ENCODE measurements at places on chromosomes 11 and 22.

GRCh38 chr11:108432783-108433182 lies 34.5 kb downstream of the C11orf65 start:
- DNase-seq = no peak

DNA sequence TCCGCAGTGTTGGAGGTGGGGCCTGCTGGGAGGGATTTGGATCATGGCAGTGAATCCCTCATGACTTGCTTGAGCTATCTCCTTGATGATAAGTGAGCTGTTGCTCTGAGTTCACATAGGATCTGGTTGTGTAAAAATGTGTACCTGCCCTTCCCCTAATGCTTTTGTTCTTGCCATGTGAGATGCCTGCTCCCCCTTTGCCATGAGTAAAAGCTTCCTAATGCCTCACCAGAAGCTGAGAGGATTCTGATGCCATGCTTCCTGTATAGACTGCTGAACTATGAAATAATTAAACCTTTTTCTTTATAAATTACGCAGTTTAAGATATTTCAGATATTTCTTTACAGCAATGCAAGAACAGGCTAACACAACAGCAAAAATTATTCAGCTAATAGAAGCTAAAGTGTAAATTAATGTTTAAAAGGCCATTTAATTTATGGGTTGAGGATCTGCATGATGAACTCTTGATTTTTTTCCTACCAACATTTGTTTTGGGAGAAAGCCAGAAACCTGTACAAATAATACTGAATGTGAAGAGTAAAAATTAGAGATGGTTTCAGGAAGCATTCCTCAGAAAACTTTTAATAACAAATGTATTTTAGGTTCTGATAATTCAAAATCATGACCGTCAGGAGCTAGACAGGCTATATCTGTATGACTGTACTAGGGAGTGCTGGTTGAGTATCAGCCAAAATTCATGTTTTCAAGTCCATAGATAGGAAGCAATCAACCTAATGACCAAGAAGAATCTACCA lies 177.5 kb upstream of the GRIA4 start:
- DNase-seq = no peak

DNA sequence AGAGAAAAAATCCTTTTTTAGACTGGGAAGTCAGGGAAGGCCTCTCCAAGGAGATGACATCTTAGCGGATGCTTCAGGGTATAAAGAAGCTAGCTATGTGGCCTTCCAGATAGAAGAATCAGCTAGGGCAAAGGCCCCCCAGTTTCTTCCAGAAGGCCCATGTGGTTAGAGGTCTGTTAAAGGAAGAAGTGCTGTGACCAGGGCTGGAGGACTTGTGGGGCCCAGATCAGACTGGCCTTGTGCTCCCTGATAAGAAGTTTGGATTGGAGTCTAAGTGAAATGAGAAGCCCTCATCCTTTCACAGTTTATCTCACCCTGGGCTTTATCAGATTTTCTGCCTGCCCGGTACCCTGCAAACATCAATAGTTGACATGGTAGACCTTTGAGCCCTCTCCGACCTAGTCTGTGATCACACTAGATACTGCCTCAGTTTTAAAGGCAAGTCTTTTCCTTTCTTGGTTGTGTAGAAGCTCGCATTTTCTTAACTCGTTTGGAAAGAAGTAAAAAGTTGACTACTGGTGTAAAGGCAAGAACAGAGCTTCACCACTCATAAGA lies 7.8 kb downstream of the AMPD3 start:
- DNase-seq = no peak

DNA sequence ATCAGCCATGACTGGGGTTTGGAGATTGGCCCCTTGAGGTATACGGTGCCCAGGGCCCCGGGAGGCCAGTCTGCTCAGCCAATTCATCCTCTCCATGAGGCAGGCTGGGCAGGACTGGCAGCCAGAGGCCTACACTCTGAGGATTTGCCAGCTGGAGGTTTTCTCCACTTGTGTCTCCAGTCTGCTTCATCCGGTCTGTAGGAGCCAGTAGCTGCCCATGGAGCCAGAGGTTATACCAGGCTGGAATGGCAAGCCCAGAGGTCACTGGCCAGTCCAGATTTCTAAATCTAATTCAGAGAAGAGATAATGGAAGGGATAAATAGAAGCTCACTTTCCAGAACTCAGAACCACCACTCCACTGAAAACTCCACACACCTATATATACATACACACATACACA lies 10.0 kb downstream of the FHIP1B start:
- no peak for DNase-seq

DNA sequence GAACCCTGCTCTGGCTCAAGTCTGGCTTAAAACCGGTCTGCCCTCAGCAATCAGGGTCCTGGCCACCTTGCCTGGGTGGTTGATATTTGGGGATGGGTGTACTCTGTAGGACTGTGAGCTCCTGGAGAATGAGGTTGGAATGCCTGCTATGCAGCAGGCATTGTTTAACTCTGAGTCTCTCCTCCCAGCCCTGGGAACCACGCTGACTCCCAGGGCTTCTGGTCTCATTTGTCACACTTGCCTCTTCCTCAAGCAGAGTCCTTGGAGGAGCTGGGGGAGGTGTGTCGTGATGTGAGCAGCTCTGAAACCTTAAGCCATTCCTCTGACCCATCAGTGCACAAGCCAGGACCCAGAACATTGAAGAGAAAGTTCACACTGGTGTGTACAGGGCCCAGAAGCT lies 340.1 kb downstream of the MN1 start:
- DNase-seq = no peak

GRCh38 chr11:69566001-69566400 lies 75.0 kb upstream of the CCND1 start:
- no peak for DNase-seq

DNA sequence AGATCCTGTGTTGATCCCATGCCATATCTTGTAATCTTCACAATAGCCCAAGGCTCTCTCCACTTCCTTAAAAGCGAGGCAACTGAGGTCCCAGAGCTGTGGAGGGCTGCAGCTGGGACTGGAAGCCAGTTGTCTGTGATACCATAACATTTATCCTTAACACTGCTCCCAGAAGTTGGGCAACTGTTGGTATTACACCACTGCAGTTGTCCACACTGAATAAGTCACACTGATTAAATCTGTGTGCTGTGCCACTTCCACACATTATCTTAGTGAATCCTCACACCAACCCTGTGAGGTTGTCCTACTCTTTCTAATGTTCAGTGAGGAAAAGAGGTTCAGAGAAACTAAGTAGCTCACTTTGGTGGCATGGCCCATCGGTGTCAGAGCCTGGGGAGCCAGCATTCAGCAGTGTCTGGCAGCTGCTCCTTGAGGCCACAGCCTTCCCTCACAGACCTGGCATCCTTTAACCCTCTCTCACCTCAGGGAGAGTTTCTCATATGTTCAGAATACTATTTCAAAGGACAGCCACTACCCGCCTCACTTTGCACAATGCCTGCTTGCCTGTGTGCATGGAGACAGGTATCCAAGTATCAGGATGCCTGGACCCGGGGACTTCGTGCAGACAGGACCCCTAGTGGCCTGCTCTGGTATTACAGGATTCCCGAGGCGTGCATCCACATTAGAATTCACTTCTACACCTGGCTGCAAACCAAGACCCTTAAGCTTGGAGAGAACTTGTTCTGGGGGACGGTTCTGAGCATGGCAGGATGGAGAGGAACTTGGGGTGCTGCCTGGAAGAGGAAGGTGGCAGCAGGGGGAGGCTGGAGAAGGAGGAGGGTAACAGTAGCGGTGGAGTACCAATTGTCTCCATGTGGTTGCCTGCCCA lies 221.9 kb upstream of the TBCEL start:
- DNase-seq = peak; percentile 44

- no peak for DNase-seq
Measured at GRCh38 chr11:1400317-1401170, 10.8 kb downstream of the BRSK2 start.

GRCh38 chr11:67581469-67581868 lies 2.1 kb upstream of the GSTP1 start:
- no peak for DNase-seq

DNA sequence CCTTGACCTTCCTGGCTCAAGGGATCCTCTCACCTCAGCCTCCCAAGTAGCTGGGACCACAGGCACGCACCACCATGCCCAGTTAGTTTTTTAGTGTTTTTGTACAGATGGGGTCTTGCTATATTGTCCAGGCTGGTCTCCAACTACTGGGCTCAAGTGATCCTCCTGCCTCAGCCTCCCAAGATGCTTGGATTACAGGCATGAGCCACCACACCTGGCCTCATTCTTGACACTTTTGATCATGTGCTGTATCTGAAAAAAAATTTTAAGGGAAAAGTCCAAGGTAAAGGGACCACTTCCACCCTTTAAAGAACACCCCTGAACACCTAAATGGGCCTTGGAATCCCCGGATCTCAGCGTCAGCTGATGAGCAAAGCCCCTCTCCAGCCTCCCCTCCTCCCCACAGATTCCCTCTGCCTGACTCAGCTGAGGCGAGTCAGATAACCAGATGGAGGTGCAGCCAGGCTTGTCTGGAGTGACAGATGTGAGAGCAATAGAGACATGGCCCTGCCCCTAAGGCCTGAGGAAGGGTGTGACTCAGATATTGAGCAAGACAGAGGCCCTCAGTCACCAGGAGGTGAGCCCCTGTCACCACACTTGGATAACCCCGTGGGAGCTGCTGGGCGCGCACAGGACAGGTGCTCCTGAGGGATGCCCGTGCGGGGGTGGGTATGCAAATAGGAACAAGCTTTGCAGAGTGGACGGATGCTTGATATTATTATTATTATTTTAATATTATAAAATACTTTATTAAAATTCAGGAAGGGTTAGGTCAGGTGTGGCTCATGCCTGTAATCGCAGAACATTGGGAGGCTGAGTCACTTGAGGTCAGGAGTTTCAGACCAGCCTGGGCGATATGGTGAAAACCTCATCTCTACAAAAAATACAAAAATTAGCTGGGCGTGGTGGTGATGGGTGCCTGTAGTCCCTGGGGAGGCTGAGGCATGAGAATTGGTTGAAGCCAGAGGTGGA lies 5.0 kb upstream of the CCDC88B start:
- DNase-seq = no peak

- DNase-seq = no peak
Measured at GRCh38 chr11:62150887-62151736, 27.3 kb downstream of the INCENP start.

- DNase-seq = no peak
Measured at GRCh38 chr11:104164028-104164520, at the start of gene PDGFD. Gene PDGFD, minus strand, starts transcription at chr11:104164147.

DNA sequence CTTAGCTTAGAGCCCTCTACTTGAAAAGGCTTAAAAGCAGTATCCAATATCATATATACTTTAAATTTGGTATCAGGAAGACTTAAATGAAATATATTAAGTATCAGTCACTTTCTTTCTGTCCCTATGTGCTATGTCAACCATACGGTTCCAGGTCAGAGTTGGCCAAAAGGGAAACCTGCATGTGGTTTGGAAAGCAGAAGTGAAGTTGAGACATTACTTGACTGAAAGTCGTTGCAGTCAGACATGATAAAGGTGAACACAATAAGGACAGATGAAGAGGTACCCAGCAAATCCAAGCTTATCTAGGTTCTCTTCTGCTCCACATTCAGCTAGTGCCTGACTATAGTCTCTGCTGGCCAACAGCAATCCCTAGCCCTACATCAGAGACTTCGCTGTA lies 336.8 kb downstream of the KCNA4 start:
- no peak for DNase-seq

DNA sequence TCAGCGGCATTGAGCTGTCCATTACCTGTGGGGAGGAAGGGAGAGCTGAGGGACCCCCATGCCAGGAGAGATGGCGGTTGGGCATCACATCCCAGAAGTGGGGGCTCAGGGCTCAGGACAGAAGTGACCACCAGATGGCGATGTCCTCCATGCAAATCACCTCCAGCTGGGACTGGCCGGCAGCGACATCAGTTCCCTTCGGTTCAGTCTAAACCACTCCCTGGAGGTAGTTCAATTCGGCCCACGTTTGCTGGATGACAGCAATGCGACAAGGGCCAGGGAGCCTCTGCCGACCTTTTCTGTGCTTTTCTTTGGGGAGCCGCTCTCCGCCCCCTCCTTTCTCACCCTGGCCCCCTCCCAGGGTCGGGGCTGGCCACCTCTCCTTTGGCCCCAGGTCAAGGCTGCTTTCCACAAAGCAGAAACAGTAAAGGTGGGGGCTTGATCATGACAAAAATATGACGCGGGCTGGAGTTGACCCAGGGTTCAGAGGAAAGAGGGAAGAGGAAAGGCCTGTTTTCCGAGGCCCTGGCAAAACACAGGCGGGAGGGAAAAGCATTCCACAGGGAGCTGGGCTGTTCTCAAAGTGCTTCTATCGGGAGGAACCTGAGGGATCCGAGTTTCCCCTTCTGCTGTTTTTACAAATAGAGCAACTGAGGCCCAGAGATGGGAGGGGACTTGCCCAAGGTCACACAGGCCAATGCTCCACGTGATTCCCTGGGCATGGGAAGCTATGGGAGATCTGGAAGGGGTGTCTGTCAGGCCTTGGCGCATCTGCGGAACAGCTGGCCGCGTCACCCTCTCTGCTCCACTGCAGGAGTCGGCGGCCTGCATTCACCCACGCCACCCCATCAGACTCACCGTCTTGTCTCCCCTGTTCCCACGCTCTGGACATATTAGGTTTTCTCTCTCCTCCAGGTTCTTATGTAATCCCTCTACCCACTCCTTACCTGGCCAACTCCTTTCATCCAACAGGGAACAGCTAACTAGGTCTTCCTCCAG lies 54.7 kb downstream of the FBXO7 start:
- DNase-seq = peak; percentile 59

GRCh38 chr11:27354359-27354965 lies 8.6 kb downstream of the CCDC34 start:
- no peak for DNase-seq

DNA sequence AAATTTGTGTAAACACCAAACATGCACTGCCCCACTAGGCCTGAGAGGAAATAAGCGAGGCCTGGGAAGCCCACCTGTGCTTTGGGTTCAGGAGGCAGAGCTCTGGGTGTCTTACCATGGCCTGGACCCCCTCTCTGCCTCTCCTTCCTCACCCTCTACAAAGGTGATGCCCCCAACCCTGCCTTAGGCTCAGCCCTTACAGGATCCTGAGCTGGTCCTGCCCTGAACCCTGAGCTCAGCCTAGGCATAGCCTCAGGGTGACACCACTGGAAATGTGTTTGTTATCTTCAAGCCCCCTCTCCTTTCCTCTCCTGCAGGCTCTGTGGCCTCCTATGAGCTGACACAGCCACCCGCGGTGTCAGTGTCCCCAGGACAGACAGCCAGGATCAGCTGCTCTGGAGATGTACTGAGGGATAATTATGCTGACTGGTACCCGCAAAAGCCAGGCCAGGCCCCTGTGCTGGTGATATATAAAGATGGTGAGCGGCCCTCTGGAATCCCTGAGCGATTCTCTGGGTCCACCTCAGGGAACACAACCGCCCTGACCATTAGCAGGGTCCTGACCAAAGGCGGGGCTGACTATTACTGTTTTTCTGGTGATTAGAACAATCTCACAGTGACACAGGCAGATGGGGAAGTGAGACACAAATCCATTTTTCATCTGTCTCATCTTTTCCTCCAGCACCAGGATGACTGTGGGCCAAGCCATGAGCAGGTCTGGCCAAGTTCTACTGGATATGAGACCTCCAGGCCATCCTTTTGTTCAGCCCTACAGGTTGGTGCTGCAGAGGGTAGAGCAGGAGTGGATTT lies 117.8 kb downstream of the GGTLC2 start:
- DNase-seq = no peak

- no peak for DNase-seq
Measured at GRCh38 chr11:66373265-66373664, 1.7 kb upstream of the SLC29A2 start.
